Femur (tissue), 1 donor: ENCODE measurements at places on chromosomes 11 and 22.

- DNase-seq: peak; percentile 28
Observed at GRCh38 chr11:15988693-15989231, 367.6 kb downstream of the SOX6 start.

GRCh38 chr11:33842236-33842915 is 49.5 kb downstream of the LMO2 start:
- no peak for DNase-seq

DNA sequence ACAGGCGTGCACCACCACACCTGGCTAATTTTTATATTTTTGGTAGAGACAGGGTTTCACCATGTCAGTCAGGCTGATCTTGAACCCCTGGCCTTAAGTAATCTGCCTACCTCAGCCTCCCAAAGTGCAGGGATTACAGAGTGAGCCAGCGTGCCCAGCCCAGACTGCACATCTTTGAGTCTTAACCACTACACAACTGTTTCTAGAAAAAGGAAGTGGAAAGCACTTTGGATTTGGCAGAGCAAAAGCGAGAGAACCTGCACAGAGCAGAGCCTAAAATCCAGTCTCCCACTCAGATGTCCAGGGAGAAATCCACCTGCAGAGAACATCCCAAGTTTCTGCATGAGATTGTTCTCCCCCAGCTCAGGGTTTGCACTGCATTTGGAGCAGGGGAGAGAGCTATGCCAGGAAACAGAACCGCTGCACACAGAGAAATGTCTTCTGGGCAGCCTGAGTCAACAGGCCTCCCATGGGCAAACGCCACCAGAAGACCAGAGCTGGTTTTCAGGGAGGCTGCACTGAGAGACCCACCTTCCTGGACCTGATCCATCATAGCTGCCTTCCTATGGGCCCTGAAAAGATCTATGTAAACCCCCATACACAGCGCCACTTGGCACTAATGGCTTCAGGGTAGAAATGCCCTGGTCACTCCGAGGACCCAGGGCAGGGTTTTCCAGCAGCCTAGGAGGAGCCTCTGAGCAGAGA is 54.0 kb downstream of the RPUSD4 start:
- no peak for DNase-seq

GRCh38 chr11:111941963-111942362 is 4.8 kb downstream of the DIXDC1 start:
- DNase-seq: peak; percentile 67

GRCh38 chr11:126186708-126187529 is 24.5 kb downstream of the RPUSD4 start:
- no peak for DNase-seq

GRCh38 chr11:27720277-27720830 is 20.1 kb upstream of the BDNF start:
- peak; percentile 57 for DNase-seq

DNA sequence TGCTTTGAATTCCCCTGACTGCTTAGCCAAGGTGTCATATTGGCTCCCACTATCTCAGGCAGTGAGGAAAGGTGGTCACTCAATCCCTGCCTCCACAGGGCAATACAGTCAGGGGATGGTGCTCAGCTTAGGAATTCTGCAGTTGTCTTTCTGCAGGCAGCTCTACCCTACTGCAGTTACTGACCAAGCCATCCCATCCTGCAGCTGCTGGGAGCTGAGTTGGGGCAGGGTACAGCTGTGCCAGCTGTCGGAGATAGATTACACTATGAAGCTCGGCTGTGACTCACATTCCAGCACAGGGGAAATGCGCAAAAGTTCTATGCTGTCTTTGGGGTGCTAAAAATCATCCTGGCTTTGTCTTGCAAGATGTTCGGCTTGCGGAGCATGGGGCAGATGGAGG is 4.4 kb upstream of the DAGLA start:
- peak; percentile 71 for DNase-seq
